ENCODE measurements at places on chromosomes 3 and 15.

DNA sequence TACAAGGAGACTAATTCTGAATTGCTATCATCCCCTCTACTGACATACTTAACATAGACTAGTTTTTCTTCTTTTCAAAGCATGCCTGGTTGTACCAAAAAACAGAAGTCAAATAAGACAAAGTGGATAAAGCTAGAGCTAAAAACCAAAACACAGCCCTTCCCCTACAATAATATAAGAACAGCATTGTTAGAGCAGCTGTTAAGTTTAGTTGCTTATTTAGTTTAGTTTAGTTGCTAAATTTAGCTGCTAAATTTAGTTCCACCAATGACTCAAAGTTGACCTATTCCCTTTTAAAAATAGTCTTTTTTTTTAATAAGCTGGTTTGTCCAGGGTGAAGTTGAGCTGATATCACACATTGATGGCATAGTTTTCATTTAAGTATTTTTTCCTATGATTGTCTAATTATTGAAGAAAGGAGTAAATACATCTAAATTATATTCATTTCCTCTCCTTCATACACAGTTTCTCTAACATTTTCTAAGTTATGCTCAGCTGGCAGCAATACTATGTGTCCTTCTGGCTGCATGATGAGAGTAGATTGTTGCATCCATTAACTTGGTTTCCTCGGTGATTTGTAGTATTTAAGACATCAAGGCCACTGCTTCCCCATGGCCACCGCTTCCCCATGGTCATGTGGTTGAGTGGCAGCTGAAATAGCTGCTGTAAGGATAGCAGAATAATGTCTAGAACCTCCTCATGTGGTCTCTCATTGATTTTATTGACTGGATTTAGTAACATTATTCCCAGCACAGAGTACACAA, 718.6 kb upstream of the NECTIN3 start:
- no peak for DNase-seq

- no peak for DNase-seq
These were observed 18.6 kb downstream of the IQSEC1 start for GRCh38 chr3:13054341-13055285.

- peak; percentile 3 for DNase-seq
These were observed 62.8 kb downstream of the OTOL1 start for GRCh38 chr3:161559177-161559998.

DNA sequence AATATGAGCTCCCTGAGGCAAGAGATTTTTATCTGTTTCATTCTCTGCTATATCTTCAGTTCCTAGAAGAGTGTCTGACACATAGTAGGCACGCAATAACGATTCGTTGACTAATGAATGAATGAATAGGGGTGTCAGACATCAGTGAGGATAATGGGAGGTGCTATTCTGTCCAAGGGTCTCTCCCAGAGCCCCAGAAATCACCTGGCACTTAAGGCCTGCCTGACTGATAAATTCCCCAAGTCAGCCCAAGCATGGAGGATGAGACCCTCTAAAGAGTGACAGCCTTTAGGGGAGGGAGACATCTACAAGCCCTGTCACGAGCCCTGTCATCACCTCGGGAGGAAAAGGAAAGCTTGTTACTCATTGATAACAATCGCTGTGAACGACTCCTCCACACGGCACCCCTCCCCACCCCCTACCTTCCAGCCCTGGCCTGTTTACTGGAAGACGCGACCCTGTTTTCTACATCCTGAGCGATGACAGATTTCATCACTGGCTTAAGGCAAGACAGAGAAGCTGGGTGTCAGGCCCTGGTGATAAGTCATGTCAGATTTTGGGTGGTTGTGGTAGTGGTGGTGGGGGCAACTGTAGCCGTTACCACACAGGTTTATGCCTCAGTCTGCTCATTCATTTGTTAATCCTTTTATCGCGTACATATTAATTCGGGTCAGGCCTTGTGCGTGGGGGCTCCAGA, 23.1 kb downstream of the BHLHE40 start:
- no peak for DNase-seq

GRCh38 chr3:33807191-33807590, 8.8 kb downstream of the PDCD6IP start:
- no peak for DNase-seq

GRCh38 chr3:132641837-132642538, 17.6 kb downstream of the ACAD11 start:
- DNase-seq: no peak

DNA sequence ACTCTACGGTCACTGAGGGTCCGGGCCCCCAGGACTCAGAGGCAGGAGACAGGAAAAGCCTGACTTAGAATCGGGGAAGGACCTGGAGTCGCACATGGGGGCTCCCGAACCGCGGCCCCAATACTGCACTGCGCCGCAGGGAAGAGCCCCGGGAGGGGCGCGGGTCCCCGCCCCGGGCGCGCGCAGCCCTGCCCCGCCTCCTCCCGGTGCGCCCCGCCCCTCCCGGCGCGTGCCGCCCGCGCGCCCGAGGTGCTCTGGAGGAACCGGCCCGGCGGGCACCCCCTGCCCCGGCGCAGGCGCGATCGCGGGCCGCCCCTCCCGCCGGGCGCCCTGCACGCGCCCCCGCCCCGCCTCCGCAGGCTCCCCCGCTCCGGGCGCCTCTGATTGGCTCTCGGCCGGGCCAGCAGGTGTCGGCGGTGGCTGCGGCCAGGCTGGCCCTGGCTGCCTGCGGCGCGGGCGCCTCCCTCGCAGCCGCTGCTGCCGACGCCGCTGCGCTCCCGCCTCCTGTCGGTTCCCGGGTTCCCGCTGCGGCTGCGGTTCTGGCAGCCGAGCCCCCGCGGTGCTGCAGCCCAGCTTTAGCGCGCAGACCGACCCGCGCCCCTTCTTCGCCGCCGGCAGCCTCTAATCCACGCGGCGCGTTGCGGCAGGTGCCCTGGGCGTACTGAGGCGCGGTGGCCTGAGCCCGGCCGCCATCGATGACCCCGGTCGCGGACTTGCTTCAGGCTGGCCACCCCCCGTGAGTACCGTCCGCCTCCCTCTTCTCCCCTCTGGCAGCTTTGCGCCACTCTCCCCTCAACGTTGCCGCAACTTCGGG, at the start of gene MYRIP:
MYRIP (plus strand) TSS at position 429 of the 814 bp plus-strand sequence. CDS start 91,208 bp downstream, outside the sequence.
- DNase-seq: no peak

DNA sequence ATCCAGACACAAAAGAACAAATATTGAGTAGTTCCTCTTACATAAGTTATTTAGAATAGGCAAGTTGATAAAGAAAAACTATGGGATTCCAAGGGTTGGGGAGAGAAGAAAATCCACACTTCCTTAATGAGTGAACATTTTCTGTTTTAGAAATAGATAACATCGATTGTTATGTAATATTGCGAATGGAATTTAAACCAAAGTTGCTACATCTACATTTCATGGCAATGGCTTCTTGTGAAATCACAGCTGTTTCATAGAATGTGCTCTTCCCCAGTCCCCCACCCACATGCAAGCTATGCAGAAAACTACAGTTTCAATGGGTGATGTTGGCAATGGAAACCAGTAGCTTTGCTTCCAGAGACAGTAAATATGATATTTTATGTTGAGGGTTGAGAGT, 1639.5 kb downstream of the SI start:
- DNase-seq: no peak

Data from non-pigmented ciliary epithelial cell (primary cell).